Right cardiac atrium (tissue), 5 donors: ENCODE measurements at places on chromosomes 7 and 10. TPM values are rescaled to one million over a fixed set of nuclear protein-coding genes. Genes with fewer than 3 reads are reported as not detected.

DNA sequence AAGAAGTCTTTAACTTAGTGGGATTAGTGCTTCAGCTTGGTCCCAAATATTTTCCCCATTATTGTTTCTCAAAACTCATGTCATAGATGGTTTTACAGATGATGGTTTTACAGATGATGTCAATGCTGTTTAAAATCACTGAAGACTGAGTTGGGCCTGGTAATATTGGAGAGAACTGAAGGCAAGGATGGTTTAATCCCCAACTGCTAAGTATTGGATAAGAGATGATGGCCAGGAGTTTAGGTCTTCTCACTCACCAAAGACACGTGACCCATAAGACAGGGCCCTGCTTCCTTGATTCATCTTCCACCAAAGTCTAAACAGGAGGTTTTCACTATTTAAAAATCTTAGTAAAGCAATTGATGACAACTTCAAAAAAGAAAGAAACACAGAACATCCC, 56.3 kb downstream of the VWA2 start:
- no peak for DNase-seq

GRCh38 chr10:81135851-81136250, 598.1 kb downstream of the SH2D4B start:
- no peak for DNase-seq

- no peak for DNase-seq
Observed at GRCh38 chr7:93142127-93142526, 6.1 kb downstream of the SAMD9L start.

GRCh38 chr10:78139341-78139740, 105.7 kb downstream of the RPS24 start:
- peak; percentile 60 for DNase-seq

DNA sequence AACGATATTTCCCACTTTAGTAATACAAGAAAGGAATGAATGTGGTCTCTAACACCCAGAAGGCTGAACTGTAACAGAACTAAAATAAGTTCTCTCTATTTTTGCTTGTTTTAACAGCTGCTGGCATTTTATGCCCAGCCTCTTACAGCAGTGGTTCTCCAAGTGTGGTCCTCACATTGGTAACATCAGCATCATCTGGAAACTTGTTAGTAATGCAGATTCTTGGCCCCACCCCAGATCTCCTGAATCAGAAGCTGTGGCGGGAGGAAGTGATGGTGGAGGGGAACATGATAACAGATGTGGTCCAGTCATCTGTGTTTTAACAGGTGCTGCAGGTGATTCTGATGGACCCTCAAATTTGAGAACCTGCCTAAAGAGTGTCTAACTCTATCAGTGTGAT, 170.1 kb downstream of the TMEM26 start:
- no peak for DNase-seq

GRCh38 chr10:77837248-77837924, 89.2 kb downstream of the DLG5 start:
- DNase-seq, result no peak

GRCh38 chr10:79129361-79129997, 60.7 kb downstream of the ZMIZ1 start:
- DNase-seq, result peak; percentile 74

GRCh38 chr10:77879710-77880109, 46.8 kb downstream of the DLG5 start:
- DNase-seq, result no peak

DNA sequence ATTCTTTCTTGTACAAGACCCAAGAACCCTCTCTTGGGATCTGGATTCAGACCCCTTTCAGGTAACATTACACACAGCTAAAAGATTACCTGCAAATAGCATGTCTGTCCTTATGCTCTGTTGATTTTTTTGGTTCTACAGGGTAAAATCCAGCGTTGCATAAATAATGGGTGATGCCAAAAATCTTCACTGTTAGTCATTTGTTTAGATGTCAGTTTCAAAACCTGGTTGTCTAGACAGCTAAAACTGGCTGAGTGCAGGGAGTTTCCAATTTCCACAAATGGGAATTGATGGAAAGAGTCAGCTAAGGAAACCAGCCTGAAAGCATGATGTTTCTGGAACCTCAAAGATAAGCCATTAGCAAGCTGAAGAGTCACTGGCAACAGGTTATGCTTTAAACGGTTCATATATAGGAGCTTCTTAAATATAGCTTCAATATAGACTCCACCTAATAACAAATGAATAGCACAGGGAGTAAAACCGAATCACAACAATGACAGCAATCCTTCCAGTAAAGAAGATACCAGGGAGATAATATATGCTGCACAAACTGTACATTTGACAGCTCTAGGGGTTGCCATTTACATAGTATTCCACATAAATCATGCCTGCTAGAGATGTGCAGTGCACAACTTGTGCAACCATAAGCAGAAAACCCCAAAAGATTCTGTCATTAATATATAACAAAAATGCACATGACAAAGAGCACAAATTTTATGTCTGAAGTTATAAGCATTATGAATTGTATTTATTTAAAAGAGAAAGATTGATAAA, 20.4 kb downstream of the CCDC71L start:
- no peak for DNase-seq

CDC14C gene
- total RNA-seq, result not detected

DEPP1 gene
- total RNA-seq, result 18.8 TPM

MYH16 gene
- not detected for total RNA-seq

COBL gene
- total RNA-seq, result 56.5 TPM

ACTL6B gene
- not detected for total RNA-seq

SEPTIN7 gene
- total RNA-seq, result 211 TPM

AKR1C3 gene
- 28.1 TPM for total RNA-seq

BNIP3 gene
- 98.4 TPM for total RNA-seq

SEMA4G gene
- 3.8 TPM for total RNA-seq

SHH gene
- total RNA-seq, result not detected
